ENCODE measurements at places on chromosomes 1 and 21.
A peak's percentile ranks its signal among the peaks of the same experiment; 100 is the strongest.

- no peak for DNase-seq
Measured at GRCh38 chr1:224427346-224427745, 7.3 kb downstream of the WDR26 start.

DNA sequence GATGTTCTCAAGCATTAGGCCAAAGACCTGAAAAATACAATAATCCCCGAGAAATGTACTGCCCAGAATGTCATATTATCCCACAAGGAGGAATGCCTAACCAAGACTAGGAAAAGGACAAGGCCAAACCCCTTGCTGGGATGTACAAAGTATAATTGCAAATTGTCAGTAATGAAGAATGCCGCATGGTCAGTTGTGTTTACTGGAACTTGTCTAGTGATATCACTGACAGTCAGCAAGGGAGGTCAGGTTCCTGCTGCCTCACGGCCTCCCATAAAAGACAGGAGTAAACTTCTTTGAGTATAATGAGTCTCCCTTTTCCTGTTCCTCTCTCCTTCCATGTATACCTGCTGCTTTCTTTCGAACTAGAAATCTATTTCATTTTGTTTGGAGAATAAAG is 222.8 kb downstream of the RHOU start:
- DNase-seq, result no peak

- no peak for DNase-seq
Measured at GRCh38 chr1:155173478-155174323, at the start of gene TRIM46. TRIM46 (plus strand) TSS chr1:155173849; CDS start chr1:155173967, 118 bp downstream.

DNA sequence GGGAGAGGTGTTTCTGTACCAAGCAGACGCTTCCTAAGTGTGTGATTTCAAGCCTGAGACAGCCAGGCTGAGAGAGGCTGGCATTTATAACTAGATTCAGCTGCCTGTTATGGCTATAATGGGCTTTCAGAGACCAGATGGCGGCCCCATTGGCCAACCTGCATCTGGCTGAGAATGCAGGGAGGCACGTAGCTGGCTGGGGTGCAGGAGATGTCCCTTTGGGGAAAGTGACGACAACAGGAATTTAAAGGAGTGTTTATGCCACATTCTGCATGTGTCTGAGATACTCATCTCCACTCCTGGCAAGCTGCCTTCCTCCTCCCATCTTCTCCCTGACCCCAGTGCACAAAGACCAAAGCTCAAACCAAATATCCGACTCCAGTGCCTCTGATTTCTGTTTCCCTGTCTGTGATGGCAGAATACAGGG is 21.3 kb upstream of the CCDC190 start:
- no peak for DNase-seq

- no peak for DNase-seq
Measured at GRCh38 chr1:44678120-44678519, 3.6 kb downstream of the ARMH1 start.

- no peak for DNase-seq
Measured at GRCh38 chr1:221712198-221712684, 29.6 kb downstream of the DUSP10 start.

DNA sequence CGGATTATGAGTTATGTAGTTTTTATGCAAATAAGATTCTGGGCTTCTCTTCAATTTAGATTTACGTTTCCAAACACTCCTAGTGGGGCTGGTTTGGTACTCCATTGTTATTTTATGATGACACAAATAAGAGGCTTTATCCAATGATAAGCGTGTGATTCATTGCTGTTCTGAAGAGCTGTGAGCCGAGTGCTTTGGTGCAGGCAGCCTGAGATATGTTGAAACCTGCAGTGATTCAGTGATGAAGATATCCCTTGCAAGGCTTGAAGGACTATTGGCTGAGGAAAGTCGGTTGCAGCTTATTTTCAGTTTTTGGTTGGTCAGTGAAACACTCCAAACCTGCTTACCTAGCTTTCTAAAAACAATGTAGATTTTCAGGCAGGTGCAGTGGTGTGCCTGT is 112.2 kb downstream of the RYR2 start:
- no peak for DNase-seq

- DNase-seq, result no peak
Measured at GRCh38 chr1:173114346-173114745, 63.6 kb upstream of the TNFSF18 start.

DNA sequence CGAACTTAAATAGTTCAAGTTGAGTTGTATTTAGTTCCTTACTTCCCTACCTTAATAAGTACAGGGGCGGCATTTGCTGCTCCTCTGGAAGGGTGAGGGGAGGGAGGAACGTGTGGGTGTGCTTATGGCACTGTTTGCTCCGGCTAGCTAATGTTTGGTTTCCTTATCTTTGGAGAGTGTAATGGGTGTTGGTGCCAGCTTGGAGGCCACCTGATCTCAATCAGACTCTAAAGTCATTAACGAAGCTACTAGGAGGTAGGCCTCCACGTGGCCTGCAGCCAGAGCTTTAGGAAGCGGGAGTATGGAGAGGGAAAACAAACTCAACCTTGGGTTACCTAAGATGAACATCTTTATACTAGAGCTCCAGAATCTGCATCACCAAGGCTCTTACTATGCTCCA is 43.0 kb upstream of the RAP1A start:
- DNase-seq, result no peak

DNA sequence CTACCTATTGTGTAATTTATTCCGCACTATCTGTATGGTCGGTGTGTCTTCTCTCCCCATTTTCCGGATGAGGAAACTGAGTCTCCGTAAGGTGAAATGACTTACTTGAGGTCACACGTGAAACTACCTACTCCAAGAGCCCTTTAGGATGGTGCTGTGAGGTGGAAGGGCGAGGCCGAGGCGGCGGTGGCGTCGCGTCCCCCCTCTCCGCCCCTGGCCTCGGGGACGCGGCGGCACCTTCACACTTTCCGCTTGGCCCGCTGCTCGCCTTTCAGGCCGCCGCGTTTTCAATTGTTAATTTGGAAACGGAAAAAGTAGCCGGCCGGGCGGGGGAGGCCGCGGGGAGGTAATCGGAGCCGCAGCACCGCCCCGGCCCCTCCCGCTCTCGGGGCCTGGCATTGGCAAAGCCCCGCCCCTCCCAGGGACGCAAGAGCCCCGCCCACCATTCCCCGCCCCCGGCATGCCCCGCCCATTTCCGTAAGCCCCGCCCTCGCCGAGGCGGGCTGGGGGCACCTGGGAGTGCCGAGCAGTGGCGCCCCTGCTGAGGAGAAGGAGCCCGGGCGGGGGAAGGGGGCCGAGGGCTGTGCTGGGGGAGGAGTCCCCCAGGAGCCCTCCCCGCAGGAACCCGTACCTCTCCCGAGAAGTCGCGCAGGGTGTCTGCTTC is 18.6 kb downstream of the KCNQ4 start:
- peak; percentile 28 for DNase-seq

DNA sequence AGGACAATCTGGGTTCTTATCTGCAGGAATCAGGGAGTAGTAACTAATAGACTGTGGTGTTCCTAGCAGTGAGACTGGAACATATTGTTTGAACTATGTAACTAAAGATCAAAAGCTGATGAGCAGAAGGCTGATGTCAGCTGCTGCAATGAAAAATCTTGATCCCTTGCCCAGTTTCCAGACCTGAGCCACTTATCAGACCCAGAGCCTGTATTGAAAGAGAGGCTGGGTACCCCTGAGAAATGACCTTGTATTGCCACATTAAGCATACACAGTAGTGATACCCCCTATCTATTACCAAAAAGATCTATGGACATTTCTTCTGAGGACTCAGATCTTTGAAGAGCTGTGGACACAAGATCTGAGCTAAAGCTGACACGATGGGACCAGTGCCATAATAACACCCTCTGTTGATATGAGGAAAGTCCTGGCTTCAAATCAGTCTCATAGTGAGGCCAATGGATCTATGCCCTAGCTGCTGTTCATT is 178.0 kb upstream of the GALNT2 start:
- no peak for DNase-seq

DNA sequence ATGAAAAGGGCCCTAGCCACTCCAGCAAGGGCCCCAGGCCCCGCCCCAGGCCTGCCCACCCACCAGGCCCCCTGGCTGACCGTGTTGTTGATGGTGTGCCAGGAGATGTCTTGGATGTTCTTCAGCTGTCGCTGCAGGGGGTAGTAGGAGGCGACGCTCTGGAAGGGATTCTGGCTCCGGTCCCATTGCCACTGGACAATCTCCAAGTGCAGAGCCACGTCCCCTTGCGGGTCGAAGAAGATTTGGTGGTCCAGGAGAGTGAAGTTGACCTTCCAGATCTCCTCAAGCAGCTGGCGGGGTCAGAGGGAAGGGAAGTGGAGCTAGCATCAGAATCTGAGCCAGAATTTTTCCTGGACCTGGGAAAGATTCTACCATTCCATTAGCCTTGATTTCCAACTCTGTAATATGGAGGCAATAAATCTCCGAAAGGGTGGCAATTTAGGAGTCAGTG is 10.2 kb downstream of the TAS1R2 start:
- no peak for DNase-seq

DNA sequence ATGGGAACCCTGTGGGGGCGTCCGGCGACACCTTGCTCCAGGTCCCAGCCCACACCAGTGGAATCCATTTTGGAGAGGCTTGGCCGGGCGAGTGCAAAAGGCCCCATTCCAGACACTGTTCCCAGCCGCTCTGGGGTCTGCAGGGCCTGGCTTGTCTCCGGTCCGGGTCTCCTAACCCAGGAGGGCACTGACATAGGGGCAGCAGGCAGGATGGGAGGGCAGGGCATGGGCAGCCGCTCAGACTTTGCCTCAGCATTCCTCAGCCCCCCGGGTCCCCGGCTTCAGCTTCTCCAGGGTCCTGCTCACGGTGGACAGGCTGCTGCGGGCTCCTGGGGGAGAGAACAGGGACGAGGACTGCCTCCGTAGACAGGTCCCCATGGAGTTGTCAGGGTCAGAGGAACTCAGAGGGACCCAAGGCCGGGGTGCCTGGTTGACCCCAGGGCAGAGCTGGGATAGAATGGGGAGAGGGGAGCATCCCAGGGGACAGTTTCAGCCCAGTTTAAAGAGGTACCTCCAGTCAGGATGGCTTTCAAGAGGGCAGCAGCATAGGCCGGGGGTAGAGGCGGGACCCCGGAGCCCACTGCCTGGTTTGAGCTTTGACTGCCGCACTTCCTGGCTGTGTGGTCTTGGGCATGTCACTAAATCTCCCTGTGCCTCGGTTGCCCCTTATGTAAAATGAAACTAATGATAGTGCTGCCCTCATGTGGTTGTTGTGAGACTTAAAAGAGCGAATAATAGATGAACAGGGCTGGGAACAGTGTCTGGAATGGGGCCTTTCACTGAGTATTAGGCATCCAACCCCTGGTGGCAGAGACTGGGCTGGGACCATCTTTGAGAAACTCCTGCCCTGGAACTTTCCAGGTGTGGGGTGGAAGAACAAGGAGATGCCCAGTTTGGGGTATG is 3.7 kb downstream of the KNCN start:
- DNase-seq, result no peak

GRCh38 chr1:169361281-169361680 is 6.3 kb downstream of the NME7 start:
- DNase-seq, result no peak

GRCh38 chr1:39666772-39667171 is 5.1 kb downstream of the NT5C1A start:
- no peak for DNase-seq

GRCh38 chr1:147281950-147282349 is 39.5 kb downstream of the CHD1L start:
- no peak for DNase-seq

Data from cortex of kidney (tissue), 1 donor.